Psoas muscle (tissue), 8 donors: ENCODE measurements at places on chromosomes 11 and 22. TPM values are rescaled to one million over a fixed set of nuclear protein-coding genes. Genes with fewer than 3 reads are reported as not detected.

The MS4A6E gene
- not detected for total RNA-seq

The RHOG gene
- total RNA-seq: 34.3 TPM

The MS4A7 gene
- total RNA-seq: 4.9 TPM

The TRIM49 gene
- total RNA-seq: not detected
